ENCODE measurements at places on chromosomes 12 and 14. TPM values are rescaled to one million over a fixed set of nuclear protein-coding genes. Genes with fewer than 3 reads are reported as not detected.

GRCh38 chr12:70963081-70963660 is 42.6 kb upstream of the PTPRR start:
- no peaks in the 10 kb centered on the region for H3K36me3 ChIP-seq
- no peak overlapping the region for H3K27ac ChIP-seq
- DNase-seq: no peak
- H3K27me3 ChIP-seq: no peaks in the 10 kb centered on the region
- no peak overlapping the region for H3K4me3 ChIP-seq
- H3K4me1 ChIP-seq: no peaks in the 10 kb centered on the region

DNA sequence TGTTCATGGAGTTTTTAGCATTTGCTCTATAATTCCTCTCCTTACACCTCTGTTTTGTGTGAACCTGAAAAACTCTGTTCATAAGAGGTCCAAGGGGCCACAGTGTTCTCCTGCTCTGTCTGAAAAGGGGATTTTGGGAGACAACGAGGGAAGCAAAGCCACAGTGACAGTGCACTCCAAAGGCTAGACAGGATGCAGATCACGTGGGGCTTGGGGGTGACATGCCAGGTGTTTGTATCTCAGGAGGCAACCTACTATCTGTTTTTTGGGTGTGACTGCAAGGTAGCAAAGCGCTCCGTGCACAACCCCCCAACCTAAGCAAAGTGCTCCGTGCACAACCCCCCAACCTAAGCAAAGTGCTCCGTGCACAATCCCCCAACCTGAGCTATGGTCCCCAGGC is 5.1 kb upstream of the CHD4 start:
- no peaks in the 10 kb centered on the region for H3K27me3 ChIP-seq
- no peak for DNase-seq
- no peak overlapping the region for H3K27ac ChIP-seq
- H3K4me3 ChIP-seq: no peak overlapping the region
- H3K36me3 ChIP-seq: no peaks in the 10 kb centered on the region

DNA sequence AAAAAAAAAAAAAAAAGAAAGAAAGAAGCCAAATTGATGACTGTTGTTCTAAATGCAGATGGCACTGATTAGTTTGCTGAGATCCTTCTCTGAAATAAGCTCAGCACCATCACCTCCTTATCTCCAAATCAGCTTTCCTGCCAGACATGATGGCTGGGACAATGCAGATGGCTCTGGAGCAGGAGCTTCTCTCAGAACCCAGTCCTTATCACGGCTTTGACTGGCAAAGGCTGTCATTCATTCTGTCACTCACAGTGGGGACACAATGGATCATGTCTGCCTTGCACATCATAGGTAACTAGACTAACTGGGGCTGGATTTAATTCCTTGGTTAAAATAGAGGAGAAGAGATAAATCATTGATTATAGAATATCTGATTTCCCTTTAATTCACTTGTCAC is 146.3 kb downstream of the PDZRN4 start:
- no peak overlapping the region for H3K27ac ChIP-seq
- H3K4me1 ChIP-seq: peaks cover 1% of the 10 kb centered on the region
- H3K36me3 ChIP-seq: no peaks in the 10 kb centered on the region
- no peak for DNase-seq
- no peak overlapping the region for H3K4me3 ChIP-seq

Gene ACRBP
- 5.0 TPM for total RNA-seq

Gene FAM222A
- 11.6 TPM for total RNA-seq

DNA sequence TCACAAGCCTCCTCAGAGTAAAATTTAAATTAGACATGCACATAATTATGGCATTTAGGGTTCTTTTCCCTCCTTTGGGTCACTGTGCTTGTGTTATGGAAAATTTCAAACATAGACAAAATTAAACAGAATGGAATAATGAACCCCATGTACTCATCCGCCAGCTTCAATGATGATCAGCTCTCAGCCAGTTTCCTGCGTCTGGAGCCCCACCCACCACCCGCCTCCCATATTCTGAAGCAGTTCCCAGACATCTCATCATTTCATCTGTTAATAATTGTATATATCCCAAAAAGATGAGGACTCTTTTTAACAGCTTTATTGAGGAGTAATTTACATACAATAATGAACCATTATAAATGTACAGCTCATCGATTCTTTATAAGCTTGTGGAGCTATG is 128.2 kb downstream of the EML1 start:
- no peaks in the 10 kb centered on the region for H3K4me1 ChIP-seq
- H3K27me3 ChIP-seq: no peaks in the 10 kb centered on the region
- H3K36me3 ChIP-seq: peaks cover 25% of the 10 kb centered on the region
- DNase-seq: no peak

- H3K4me1 ChIP-seq: peaks cover 1% of the 10 kb centered on the region
These were observed 211.8 kb upstream of the AVPR1A start for GRCh38 chr12:63362791-63363190.

- H3K4me3 ChIP-seq: no peak overlapping the region
- H3K4me1 ChIP-seq: peaks cover 8% of the 10 kb centered on the region
These were observed 79.6 kb upstream of the IFNG-AS1 start for GRCh38 chr12:67909681-67910080.

DNA sequence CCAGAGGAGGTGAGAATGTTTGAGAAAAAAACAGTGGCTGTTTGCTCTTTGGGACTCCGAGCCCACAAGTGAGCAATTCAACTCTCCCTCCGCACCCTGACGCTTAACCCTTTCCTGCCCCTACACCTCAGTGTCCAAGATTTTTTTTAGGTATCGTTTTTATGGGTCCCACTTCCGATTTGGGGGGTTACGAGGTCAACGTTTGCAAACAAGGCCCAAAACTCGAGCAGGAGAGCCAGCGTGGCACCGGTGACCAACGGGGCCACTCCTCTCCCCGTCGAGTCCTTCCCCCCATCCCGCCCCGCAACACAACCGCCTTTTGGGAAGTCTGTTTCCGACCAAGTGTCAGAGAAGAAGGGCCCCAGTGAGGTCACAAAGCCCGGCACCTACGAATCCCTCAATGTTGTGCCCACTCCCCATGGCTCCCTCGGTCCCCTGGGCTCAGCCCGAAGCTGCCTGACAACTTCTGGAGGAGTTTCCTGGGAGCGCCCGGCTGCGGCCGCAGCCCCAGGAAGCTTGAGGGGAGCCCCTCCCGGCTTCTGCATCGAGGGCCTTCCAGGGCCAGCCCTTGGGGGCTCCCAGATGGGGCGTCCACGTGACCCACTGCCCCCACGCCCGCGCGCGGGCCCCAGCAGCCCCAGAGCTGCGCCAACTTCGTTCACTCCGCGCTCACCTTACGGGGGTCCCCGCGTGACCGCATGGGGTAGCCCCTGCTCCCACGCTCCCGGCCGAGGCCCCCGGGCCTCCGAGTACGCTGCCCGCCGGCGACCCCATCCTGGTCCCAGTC is 1.2 kb downstream of the CDK2AP1 start:
- peaks cover 2% of the 10 kb centered on the region for H3K36me3 ChIP-seq
- DNase-seq: no peak
- peak overlapping the region; percentile 95 for H3K4me3 ChIP-seq
- H3K27ac ChIP-seq: peak overlapping the region; percentile 99
- H3K27me3 ChIP-seq: no peaks in the 10 kb centered on the region
- H3K4me1 ChIP-seq: peaks cover 19% of the 10 kb centered on the region

GRCh38 chr12:106855221-106855758 is 80.8 kb downstream of the RIC8B start:
- no peak for DNase-seq
- H3K4me1 ChIP-seq: no peaks in the 10 kb centered on the region
- H3K36me3 ChIP-seq: peaks cover 9% of the 10 kb centered on the region

- peaks cover 34% of the 10 kb centered on the region for H3K27me3 ChIP-seq
- no peak for DNase-seq
- no peak overlapping the region for H3K27ac ChIP-seq
- H3K4me3 ChIP-seq: no peak overlapping the region
- no peaks in the 10 kb centered on the region for H3K36me3 ChIP-seq
- no peaks in the 10 kb centered on the region for H3K4me1 ChIP-seq
These were observed 43.1 kb downstream of the DIO3 start for GRCh38 chr14:101604228-101604934.

Gene ABCC9
- total RNA-seq: 0.16 TPM

DNA sequence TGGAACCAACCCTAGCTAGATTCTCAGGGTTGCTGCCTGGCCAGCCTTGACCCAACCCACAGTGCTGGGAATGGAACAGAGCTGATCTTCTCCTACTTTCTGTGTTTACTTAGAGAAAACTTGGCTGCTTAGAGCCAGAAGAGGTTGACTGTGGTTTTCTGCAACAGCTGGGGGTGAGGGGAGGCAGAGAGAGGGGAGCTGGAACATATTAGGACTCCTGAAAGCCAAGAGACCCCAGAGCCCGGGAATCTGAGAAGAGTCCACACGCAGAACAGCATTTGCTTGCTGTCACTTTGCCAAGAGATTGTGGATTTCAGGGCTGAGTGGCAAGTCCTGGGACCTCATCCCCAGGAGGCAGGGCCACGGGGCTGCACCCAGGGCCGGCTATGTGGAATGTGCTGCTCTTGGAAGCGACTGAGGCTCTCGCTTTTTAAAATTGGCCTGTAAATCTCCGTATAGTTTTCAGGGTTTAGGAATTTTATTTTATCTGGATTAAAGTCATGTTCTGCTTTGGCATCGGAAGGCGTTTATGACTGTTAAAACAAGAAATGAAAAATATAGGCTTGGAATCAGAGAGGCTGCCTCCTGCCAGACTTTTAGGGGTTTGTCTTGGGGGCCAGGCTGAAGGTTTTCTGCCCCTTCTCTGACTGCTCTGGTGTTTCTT is 22.3 kb upstream of the MED13L start:
- peak overlapping the region; percentile 15 for H3K27ac ChIP-seq
- H3K36me3 ChIP-seq: no peaks in the 10 kb centered on the region
- no peak for DNase-seq
- H3K27me3 ChIP-seq: peaks cover 15% of the 10 kb centered on the region
- no peak overlapping the region for H3K4me3 ChIP-seq

DNA sequence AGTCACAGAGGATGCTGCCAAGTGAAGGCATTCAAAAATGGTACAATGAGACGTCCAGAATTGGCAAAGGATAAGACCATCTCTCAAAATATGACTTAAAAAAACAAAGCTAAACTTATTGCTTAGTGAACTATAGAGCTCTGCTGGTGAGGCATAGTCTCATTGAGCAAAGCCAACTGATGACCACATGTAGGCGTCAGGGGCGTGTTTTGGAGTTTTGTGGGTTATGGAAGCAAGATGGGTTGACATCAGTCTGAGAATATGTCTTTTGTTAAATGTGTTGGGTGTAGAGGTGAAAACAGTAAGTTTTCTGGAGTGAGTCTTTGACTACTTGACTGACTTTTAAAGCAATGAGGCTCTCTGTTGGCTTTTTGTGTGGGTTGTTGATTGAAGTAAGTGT is 47.2 kb downstream of the ATL1 start:
- no peak overlapping the region for H3K27ac ChIP-seq
- peaks cover 4% of the 10 kb centered on the region for H3K4me1 ChIP-seq
- no peaks in the 10 kb centered on the region for H3K27me3 ChIP-seq
- H3K36me3 ChIP-seq: no peaks in the 10 kb centered on the region
